CD14-positive monocyte (primary cell): ENCODE measurements at places on chromosomes 5 and 9.

DNA sequence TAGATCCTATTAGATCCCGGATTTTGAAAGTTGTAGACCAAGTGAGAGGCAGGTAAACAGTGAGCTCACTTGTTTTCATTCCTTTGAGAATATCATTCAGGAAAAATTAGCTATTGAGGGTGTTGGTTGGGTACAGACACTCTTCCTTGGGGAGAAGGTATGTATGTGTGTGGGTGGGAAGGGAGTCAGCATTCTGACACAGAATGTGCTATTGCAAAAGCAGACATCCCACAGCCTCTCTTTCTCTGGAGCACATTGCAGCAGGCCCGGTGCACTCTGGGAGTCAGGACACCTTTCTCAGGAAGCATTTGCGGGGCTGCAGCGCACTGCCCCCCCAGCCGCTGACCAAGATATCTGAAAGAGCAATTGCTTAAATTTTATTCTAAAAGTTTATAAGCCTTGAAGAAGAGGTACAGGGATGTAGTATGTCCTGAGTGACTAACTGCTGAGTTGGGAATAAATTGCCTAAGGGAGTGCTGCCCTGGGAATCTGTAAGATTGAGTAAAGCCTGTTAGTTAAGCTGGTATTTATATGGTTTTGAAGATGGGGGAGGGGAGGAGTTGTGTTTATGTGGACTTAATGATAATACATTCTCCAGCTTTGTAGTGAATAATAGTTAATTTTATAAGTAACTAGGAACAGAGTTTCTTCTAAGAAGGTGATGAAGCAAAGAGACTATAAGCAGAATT, 5.2 kb downstream of the TNFAIP8 start:
- DNase-seq = no peak

- no peak for DNase-seq
Observed at GRCh38 chr5:54021431-54022164, 288.8 kb downstream of the ARL15 start.

DNA sequence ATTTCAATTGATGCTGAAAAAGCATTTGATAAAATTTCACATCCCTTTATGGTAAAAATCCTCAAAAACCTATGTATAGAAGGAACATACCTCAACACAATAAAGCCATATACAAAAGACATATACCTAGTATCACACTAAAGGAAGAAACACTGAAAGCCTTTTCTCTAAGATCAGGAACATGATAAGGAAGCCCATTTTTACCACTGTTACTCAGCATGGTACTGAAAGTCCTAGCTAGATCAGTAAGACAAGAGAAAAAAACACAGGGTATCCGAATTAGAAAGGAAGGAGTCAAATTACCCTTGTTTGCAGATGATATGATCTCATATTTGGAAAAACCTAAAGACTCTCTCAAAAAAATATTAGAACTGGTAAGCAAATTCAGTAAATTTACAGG, 350.2 kb upstream of the PDE4D start:
- DNase-seq = no peak

GRCh38 chr5:148446611-148447010, 62.9 kb downstream of the FBXO38 start:
- DNase-seq = no peak

- DNase-seq = no peak
Observed at GRCh38 chr9:98219794-98220370, 27.4 kb upstream of the CORO2A start.

DNA sequence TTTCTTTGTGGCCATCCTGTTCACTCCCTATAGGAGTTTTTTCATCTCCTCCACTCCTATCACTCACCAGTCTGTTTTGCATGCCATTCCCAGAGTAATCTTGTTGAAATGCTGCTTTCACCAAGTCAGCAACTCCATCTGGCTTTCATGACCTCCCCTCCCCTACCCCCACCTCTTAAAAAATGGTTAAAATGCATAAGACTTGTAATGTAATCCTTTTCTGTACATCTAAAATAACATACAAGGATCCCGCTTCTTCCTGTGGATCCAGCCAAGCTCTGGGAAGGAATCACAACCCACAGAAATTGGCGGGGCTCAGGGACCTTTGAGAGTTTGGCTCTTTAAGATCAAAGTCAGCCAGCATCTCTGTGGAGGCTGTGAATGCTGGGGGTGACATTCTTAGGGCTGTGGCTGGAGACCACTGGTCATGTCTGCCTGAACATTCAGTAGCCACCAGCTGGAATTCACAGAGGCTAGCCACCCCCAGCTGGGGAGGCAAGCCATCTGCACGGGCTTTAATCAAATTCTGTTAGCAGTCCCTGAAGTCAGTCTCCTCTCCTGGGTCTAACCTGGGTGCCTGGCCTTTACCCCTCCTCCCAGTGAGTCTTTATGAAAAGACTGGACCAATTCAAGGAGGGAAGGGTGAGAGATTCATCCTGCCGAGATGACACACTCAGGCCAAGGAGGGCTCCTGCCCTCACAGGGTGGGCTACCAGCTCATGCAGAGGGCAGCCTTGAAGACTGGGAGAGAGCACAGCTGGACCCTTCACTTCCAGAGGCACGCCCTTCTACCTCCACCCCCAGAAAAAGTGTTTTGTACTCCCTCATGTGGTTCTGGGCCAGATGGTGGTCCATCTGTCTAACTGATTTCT, 132.9 kb downstream of the LIFR start:
- no peak for DNase-seq

DNA sequence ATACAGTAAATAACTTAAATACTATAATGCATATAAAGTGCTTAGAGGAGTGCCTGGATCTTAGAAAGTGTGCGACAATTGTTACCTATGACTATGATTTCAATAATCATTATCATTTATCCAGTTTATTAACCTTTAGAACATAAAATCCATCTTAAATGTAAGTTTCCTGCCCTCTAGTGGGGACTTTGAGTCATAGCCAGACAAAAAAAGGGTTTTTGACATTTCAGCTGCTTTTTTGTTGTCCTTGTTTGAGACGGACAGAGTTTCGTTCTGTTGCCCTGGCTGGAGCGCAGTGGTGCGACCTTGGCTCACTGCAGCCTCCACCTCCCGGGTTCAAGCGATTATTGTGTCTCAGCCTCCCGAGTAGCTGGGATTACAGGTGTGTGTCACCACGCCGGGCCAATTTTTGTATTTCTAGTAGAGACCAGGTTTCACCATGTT, 9.7 kb upstream of the C9orf152 start:
- no peak for DNase-seq

- DNase-seq = no peak
Observed at GRCh38 chr5:122163121-122164069, 34.0 kb downstream of the ZNF474 start.

- no peak for DNase-seq
Observed at GRCh38 chr9:89431930-89432725, 65.8 kb downstream of the SEMA4D start.
